ENCODE measurements at places on chromosomes 6 and 20.

DNA sequence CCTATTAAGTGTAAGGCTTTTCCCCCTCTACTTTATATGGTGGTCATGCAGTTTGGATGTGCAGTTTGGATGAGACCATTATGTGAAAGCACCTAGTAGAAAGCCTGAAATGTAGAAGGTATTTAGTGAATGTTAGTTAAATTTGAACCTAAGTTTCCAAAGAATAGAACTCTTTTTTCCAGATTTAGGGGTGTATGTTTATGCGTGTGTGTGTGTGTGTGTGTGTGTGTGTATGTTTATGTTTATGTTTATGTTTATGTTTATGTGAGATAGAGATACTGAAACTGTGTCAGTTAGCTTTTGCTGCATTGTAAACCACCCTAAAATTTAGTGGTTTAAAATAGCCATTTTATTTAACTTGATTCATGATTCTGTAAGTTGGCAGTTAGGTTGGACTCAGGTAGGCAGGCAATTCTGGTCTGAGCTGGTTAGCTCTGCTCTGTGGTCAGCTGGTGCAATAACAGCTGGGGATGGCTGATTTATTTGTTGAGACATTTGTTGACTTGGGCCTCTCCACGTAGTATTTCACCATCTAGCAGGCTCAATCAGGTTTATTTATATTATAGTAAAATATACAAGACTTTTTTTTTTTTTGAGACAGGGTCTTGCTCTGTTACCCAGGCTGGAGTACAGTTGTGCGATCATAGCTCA, 54.0 kb downstream of the STK4 start:
- DNase-seq = no peak

DNA sequence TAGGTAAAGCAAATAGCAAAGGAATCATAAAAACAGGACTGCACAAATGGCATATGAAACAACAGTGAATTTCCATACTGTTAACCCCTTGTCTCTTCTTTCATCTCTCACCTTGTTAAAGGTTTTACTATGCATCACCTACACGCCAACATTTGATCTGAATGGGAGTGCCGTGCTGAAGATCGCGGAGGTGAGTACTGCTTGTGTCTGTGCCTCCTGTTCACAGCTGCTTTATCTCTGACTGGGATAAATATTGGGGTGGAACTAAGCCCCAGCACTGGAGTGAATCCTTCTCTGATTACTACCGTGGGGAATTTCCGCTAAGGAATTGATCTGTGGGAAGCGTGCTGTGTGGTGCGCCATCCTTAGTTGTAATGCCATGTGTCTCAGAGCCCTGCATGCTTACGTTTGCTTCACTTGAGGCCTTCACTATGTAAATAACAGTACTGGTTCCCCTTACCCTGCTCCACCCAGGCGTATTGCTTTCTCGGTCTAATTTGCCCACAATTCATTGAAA, 11.4 kb upstream of the PBOV1 start:
- DNase-seq = no peak

GRCh38 chr6:16498957-16499356, 260.6 kb downstream of the GMPR start:
- no peak for DNase-seq

DNA sequence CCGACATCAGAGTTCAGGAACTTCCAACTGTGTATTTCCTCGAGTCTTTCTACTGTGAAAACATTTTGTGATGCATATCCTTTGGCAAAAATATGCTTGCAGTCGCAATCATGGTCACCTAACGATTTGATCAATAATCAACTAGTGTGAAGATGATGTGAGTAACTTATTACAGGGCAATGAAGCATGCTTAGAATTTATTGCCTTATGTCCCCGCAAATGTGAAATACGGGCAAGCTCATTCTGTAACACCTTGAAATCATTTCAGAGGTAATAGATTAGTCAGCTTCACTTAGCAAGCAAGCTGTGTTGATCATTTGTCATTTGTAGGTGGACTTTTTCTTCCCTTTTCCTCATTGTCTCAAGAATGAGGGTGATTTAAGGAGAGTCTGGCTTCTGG, 67.9 kb upstream of the DOK5 start:
- no peak for DNase-seq

GRCh38 chr6:144019929-144020328, 11.9 kb upstream of the PLAGL1 start:
- DNase-seq = no peak

DNA sequence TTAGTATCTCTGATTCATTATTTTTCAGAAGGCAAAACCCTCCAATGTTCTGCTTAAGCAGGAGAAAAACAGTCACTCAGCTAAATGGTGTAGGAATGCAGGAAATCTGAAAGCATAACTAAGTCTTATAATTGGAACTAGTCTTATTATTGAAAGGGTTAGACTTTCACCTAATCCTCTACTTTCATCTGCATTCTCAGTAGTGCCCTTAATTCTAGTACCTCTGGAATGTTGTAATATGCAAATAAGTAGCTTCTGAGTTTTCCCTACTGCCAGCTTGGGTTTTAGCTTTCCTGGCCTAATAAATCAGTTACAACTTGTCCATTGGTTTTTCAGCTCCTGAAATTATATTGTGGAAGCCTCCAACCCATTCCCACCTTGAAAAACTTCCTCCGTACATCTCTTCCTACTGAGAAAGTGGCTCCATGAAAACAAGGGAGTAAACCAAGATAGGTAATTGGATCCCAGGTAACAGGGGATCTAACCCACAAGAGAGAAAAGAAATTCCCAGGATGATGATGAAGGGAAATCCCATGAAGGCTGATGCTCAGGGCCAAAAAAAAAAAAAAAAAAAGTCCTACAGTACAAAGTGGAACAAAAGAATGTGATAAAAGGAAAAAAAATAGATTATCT, 147.0 kb downstream of the TBC1D32 start:
- DNase-seq = no peak

DNA sequence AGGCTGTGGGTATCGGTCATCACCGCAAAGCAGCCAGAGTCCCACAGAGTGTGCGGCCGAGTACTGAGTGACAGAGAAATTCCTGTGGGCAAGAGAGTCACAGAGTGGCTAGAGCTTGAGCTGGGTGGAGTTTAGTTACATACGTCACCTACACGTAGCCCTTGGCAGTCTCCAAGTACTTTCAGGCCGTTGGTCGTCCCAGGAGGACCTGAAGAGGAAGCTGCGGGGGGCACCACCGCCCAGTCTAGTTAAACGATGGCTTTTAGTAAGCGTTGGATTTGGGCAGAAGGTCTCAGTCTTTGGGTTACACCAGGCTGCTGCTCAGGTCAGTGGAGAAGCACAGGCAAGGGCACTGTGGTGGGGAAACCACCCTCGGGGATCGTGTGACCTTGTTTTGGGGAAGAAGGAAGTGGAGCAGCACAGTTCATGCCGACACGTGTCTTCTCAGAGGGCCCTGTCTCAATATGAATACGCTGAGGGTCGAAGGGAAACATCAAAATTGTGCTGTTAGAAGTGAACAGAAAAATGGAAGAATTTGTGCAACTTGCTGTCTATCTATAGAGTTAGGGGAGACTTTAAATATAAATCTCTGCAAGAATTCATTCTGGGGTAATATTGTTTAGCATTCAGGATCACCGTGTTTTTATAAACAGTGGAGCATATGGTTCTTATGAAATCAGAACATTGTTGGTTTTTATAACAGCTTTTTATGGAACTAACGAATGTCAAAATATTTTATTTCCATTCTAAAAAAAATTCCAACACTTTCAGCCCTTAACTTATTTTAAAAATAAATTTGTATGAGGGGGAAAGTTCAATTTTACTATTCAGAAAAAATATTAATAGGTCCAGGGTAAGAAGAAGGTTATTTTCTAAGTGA, 28.6 kb downstream of the KIF25 start:
- DNase-seq = no peak
